Fibroblast of skin of scalp (primary cell): ENCODE measurements at places on chromosomes 5 and 9.

DNA sequence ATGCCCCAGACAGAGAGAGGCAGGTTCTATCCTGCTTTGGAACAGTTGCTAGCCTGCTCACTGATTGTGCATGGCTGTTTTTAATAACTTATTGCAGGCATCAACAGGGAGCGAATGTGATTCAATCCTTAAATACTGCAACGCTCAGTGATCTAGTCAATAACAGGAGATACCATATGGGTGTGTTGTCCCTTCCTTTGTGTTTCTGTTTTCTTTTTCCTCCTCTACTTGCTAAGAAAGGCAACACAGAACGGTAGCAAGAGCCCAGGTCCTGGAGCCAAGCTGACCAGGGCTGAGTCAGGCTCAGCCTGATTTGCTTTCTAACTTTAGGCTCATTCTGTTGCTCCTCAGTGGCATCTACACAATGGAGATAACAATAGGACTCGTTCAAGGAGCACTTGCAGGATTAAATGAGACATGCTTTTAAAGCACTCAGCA lies 98.6 kb upstream of the EQTN start:
- no peak for DNase-seq

DNA sequence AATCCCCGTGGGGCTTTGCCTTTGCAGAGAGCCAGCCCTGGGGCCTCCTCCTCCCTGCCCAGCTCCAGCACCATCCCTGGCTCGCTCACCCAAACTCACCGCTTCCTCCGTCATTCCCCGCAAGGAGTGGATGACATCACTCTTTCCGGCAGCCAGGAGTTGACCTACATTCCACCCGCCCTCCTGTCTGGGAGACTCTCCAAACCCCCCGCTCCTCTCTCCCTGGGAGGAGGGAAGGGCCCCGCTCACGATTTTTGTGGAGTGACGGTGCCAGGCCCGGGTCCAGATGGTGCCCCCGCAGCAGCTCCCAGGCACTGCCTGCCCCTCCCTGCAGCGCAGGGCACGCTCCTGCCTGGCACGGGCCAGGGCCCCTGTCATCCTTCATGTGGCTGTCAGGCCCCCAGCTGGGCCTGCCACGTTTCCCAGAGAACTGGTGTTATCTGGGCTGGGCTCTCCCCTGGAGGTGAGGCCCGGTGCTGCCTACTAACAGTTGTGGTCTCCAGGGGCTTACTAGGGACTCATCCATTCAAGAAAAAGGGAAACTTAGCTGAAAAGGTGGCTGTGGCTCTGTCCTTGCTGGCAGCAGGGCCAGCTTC lies 52.3 kb downstream of the NTNG2 start:
- DNase-seq: peak; percentile 88

DNA sequence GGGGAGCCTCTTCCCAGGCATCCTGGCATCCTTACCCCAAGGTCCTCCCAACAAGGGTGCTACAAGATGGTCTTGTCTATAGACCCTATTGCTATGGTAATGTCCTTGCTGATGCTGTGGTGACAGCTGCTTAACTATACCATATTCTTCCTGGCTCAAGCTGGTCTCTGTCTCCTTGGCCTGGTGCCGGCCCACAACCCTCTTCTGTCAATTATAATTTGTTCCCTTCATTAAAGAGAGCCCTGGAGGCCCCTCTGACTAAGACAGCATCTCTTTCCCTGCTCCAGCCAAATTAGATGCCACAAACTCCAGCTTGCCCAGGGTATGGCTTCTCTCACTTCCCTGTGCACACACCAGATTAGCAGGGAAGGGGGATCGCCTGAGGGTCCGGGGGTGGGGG lies 86.7 kb downstream of the PSD2 start:
- no peak for DNase-seq

DNA sequence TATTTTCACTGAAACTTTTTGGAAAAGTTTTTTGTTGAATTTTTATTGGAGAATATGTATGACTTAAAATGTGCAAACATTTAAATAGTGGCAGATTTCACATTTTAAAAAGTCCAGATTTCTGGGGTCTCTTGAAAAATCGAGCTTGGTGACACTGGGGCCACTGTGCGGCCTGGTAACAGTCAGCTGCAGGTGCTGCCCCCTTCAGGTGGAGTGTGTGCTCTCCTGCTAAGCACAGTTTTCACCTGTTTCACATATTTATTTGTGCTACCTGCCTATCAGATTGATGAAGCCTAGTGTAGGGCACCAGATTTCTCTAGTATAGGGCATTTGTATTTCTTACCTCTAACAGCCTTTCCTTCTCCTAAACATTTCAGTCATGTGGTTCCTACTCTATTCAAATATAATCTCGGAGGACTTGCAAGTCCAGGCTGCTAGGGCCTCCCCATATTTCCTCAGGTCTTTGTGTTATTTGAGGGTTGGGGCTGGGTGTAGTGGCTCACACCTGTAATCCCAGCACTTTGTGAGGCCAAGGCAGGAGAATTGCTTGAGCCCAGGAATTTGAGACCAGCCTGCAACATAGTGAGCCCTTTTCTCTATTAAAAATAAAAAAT lies 95.8 kb upstream of the KLF9 start:
- DNase-seq: no peak

- DNase-seq: no peak
Measured at GRCh38 chr5:143582869-143583268, 179.4 kb upstream of the NR3C1 start.

DNA sequence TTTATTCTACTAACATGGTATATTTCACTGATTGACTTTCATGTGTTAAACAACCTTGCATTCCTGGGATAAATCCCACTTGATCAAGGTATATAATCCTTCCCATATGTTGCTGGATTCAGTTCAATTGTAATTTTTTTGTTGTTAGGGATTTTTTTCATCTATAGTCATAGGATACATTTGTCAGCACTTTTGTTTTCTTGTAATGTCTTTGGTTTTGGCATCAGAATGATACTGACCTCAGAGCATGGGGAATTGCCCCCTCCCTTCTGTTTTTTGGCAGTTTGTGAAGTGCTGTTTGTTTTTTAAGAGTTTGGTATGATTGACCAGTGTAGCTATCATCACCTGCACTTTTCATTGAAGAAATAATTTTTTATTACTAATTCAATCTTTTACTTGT lies 176.8 kb upstream of the RASEF start:
- DNase-seq: peak; percentile 21

- no peak for DNase-seq
Measured at GRCh38 chr5:57818397-57818796, 335.8 kb upstream of the ACTBL2 start.
